ENCODE measurements at places on chromosomes 11 and 22. TPM values are rescaled to one million over a fixed set of nuclear protein-coding genes. Genes with fewer than 3 reads are reported as not detected.

GRCh38 chr11:57085611-57086010 is 96.1 kb upstream of the LRRC55 start:
- no peak overlapping the region for H3K27ac ChIP-seq
- H3K36me3 ChIP-seq, result no peaks in the 10 kb centered on the region
- H3K4me3 ChIP-seq, result no peak overlapping the region
- no peaks in the 10 kb centered on the region for H3K27me3 ChIP-seq

GRCh38 chr11:134441706-134442105 is 29.7 kb upstream of the B3GAT1 start:
- H3K4me3 ChIP-seq, result no peak overlapping the region

- H3K27ac ChIP-seq, result no peak overlapping the region
- no peak overlapping the region for H3K4me3 ChIP-seq
- H3K4me1 ChIP-seq, result no peaks in the 10 kb centered on the region
- no peaks in the 10 kb centered on the region for H3K27me3 ChIP-seq
- no peak for DNase-seq
These were observed 390.6 kb downstream of the SOX6 start for GRCh38 chr11:15965562-15966250.

DNA sequence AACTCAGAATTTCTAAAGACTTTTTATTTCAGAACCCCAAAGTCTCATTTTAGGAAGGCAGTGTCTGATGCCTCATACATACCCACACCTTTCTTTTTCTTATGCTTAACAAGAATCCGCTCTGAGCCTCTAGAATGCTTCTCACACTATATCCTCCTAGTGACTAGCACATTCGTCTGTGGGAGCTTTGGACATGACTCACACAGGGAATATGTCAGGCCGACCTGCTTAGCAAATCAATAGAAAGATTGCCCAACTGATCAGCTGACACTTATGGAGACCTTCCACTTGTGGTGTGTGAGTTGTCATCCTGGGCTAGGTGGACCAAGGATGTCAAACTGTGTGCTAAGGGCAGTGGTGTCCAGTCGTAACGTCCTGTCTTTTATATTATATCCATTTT is 129.9 kb upstream of the TTC12 start:
- no peak for DNase-seq
- H3K27me3 ChIP-seq, result peaks cover 5% of the 10 kb centered on the region
- no peaks in the 10 kb centered on the region for H3K36me3 ChIP-seq
- no peak overlapping the region for H3K27ac ChIP-seq
- no peak overlapping the region for H3K4me3 ChIP-seq

DNA sequence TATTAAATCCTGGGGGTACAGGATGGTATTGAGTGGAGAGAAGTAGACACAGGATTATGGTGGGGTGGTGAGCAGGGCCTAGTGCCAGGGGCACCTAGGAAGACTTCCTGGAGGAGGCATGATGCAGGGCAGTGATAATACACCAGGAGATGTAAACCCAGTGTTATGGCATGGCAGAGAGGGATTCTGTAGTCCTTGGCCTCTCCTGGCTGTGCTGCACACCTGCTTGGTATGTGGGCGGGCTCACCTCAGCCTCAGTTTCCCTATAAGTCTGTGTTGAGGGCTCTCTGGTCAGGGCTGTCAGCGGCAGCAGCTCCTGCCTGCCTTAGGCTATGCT is 2.2 kb downstream of the PDXP start:
- peaks cover 6% of the 10 kb centered on the region for H3K36me3 ChIP-seq
- no peak for DNase-seq
- H3K4me1 ChIP-seq, result peaks cover 38% of the 10 kb centered on the region

- H3K27ac ChIP-seq, result no peak overlapping the region
- H3K27me3 ChIP-seq, result peaks cover 8% of the 10 kb centered on the region
- peaks cover 40% of the 10 kb centered on the region for H3K4me1 ChIP-seq
- no peak overlapping the region for H3K4me3 ChIP-seq
- no peak for DNase-seq
These were observed 9.3 kb downstream of the VPS26B start for GRCh38 chr11:134233729-134234179.

GRCh38 chr22:35539910-35540594 is 579 bp upstream of the RASD2 start:
- no peaks in the 10 kb centered on the region for H3K36me3 ChIP-seq
- H3K4me3 ChIP-seq, result peak overlapping the region; percentile 51
- peak; percentile 78 for DNase-seq
- peaks cover 61% of the 10 kb centered on the region for H3K27me3 ChIP-seq
- no peak overlapping the region for H3K27ac ChIP-seq

OR5B3 gene
- not detected for total RNA-seq

GRCh38 chr11:101727451-101727850 is 143.6 kb upstream of the TRPC6 start:
- H3K27ac ChIP-seq, result no peak overlapping the region
- H3K4me3 ChIP-seq, result no peak overlapping the region
- no peaks in the 10 kb centered on the region for H3K27me3 ChIP-seq

- H3K4me1 ChIP-seq, result peaks cover 17% of the 10 kb centered on the region
- H3K4me3 ChIP-seq, result no peak overlapping the region
- no peaks in the 10 kb centered on the region for H3K27me3 ChIP-seq
- no peaks in the 10 kb centered on the region for H3K36me3 ChIP-seq
These were observed 26.8 kb downstream of the WBP2NL start for GRCh38 chr22:42025421-42025820.

WNT11 gene
- not detected for total RNA-seq

GRCh38 chr11:35794333-35794732 is 131.8 kb downstream of the TRIM44 start:
- DNase-seq, result no peak
- no peaks in the 10 kb centered on the region for H3K4me1 ChIP-seq
- H3K4me3 ChIP-seq, result no peak overlapping the region
- no peaks in the 10 kb centered on the region for H3K27me3 ChIP-seq
- peaks cover 21% of the 10 kb centered on the region for H3K36me3 ChIP-seq
- H3K27ac ChIP-seq, result no peak overlapping the region

DNA sequence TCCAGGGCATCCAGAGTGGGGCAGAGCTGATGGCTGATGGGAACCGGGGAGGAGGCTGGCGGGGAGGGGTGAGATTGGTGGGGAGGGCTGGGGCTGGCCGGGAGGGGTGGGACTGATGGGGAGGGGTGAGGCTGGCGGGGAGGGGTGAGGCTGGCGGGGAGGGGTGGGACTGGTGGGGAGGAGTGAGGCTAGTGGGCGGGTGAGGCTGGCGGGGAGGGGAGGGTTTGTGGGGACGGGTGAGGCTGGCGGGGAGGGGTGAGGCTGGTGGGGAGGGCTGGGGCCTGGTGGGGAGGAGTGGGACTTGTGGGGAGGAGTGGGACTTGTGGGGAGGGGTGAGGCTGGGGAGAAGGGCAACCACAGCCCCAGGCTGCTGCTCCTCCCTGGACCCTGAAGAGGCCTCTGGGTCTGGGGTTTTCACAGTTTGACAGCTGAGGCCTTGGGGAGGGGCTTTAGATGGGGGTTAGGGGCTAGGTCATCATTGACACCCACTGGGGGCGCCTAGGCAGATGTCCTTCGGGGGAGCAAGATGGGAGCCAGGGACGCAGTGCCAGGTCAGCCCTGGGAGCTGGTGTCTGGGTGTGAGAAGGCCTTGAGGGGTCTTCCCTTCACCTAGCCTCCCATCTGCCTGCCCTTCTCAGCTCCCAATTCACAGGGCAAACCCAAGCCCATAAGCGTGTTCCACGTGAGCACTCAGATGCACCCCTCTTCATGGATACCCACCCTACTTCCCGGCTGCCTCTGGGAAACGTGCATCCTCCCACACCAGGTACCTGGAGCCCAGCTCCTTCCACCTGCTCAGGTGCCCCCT is 26.7 kb downstream of the PARVG start:
- no peak overlapping the region for H3K27ac ChIP-seq
- peaks cover 26% of the 10 kb centered on the region for H3K36me3 ChIP-seq
- H3K4me1 ChIP-seq, result peaks cover 33% of the 10 kb centered on the region

DNA sequence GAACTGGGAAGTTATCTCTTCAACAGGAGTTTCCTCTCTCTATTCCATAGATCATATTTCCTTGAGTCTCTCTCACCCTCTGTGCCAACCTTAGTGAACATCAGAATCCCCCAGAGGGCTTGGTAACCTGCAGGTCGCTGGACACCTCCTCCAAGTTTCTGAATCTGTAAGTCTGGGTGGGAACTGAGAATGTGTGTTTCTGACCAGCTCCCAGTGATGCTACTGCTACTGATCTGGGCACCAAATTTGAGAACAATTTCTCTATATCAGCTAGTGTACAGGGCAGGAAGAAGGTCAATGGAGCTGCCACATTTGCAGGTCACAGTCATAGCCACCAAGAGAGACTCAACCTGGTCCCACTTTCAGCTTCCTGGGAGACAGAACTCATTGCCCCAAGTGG is 62.9 kb downstream of the RCN1 start:
- no peak overlapping the region for H3K27ac ChIP-seq
- no peak for DNase-seq
- H3K4me3 ChIP-seq, result no peak overlapping the region
- no peaks in the 10 kb centered on the region for H3K36me3 ChIP-seq

All from B cell (primary cell).